Nucleus accumbens (tissue), 56 donors: ENCODE measurements at places on chromosomes 3 and 15.
A peak's percentile ranks its signal among the peaks of the same experiment; 100 is the strongest.

- DNase-seq: no peak
Measured at GRCh38 chr15:34679291-34679690, 75.5 kb downstream of the GJD2 start.

- peak; percentile 63 for DNase-seq
Measured at GRCh38 chr3:160755776-160756304, at the start of gene PPM1L. Gene PPM1L, plus strand, starts transcription at chr3:160756231.

DNA sequence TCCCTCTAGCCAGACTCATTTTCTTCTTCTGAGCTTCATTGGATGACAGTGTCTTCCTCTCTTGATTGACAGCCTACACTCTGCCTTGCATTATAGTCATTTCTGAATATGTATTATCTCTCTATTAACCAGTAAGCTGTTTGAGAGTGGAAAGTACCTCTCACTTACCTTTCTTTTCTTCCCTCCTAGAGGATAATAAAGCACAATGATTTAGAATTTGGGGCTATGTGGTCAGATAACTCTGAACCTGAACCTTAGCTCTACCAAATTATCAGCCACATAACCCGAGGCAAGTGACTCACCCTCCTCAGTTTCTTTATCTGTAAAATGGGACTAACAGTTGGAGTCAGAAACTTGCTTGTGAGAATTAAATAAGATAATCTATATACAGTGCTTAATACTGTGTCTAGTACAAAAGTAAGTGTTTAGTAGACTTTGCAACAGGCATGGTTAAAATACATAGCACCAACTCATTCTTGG is 331.8 kb upstream of the TBL1XR1 start:
- no peak for DNase-seq

DNA sequence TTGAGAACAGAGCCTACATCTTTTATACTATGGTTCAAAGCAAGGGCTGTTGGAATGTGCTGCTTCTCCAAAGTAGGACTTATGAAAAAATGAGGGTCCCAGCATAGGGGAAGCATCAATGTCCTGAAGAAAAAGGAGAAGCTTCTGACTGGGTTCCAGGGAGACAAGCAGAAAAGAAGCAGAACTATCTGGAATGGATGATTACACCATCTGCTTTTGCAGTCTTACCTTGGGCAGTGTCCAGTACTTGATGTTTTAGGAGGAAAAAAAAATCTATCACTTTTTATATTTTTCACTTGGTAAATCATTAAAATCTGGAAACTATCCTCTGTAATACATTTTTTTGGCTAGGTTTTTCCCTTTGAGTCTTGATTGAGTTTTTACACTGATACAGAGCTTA is 57.9 kb upstream of the DPH6 start:
- DNase-seq: no peak

- DNase-seq: no peak
Measured at GRCh38 chr3:106628407-106628806, 748.8 kb upstream of the CCDC54 start.

DNA sequence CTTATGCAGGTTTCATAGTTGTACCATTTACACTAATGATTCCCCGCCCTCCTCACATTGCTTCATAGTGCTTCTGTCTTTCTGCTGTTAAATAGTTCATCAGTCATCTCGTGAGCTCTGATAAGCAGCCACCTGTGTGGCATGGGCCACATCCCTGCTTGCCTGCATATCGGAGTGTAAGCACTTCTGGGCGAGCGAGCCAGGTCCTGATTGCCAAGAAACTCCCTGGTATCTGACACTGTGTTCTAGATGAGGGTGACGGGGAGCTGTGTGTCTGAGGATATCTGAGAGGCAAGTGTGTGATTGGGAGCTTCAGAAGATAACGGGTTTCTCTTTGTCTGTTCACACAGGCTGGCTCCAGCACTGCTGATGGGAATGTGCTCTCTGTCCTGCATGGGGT is 130.6 kb downstream of the LRIG1 start:
- DNase-seq: no peak

GRCh38 chr15:67548862-67549651 is 6.6 kb downstream of the MAP2K5 start:
- no peak for DNase-seq

- no peak for DNase-seq
Measured at GRCh38 chr3:78659386-78659987, 1108.3 kb downstream of the ROBO1 start.

DNA sequence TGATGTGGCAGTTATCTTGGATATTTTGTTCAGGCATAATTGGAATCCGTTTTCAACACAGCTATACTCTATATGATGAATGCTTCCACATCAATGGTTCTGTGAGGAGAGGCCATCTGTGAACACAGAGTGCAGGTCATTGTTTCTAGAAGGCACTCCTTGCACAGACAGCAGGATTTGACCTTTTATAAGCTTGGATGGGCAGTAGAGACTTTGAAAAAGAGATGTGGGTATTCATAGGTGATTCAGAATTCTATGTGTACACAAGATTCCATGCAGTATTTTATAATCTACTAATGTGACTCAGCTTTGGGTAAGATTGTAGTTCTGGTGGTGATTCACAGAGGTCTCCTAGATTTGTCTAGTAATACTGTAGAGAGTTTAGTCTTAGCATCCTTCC is 12.5 kb downstream of the ARPP21 start:
- no peak for DNase-seq

DNA sequence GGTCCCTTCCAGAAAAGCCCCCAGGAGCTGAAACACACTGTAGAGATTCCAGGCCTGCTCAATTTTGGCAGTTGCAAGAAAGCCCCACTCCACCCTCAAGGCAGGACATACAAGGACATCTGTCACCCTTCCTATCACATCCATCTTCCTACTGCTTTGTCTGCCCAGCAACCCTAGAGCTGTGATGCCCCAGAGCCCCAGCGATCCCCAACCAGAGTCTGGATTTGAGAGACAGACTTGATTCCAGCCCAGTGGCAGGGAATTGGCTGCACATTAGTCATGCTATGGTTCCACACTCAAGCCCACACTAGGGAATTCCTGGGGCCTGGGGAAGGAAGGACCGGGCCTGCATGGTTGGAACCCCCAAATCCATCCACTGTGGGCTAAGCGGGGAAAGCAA is 56.8 kb downstream of the ATP2B2 start:
- DNase-seq: no peak

- no peak for DNase-seq
Measured at GRCh38 chr15:98677345-98678059, 29.2 kb downstream of the IGF1R start.

GRCh38 chr15:76059320-76060117 is at the start of gene TMEM266:
Gene TMEM266, plus strand, starts transcription at chr15:76059985. Its CDS starts 74,279 bp downstream, at chr15:76134264.
- no peak for DNase-seq

GRCh38 chr15:60555291-60555690 is 76.3 kb upstream of the ICE2 start:
- DNase-seq: no peak

GRCh38 chr3:95586754-95587153 is 1227.6 kb upstream of the EPHA6 start:
- DNase-seq: no peak

GRCh38 chr3:118781232-118781631 is 253.4 kb downstream of the IGSF11 start:
- DNase-seq: no peak

DNA sequence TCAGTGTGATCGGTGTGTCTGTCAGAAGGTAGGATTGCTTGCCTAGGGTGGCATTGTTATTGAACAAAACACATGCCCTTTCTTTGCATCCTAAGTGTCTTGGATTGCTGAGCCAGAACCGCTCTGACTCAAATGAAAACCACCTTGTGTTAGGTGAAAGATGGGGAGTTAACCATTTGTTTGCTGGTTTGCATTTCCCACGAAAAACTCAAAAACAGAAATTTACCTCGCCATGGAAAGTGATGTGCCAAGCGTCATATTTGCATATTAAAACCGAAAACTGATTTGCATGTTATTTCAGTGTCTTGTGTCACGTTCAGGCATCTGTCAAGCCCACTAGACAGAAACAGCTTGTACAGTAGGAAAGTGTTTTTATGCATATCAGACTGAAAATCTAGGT is 474.6 kb upstream of the TPRG1 start:
- no peak for DNase-seq

DNA sequence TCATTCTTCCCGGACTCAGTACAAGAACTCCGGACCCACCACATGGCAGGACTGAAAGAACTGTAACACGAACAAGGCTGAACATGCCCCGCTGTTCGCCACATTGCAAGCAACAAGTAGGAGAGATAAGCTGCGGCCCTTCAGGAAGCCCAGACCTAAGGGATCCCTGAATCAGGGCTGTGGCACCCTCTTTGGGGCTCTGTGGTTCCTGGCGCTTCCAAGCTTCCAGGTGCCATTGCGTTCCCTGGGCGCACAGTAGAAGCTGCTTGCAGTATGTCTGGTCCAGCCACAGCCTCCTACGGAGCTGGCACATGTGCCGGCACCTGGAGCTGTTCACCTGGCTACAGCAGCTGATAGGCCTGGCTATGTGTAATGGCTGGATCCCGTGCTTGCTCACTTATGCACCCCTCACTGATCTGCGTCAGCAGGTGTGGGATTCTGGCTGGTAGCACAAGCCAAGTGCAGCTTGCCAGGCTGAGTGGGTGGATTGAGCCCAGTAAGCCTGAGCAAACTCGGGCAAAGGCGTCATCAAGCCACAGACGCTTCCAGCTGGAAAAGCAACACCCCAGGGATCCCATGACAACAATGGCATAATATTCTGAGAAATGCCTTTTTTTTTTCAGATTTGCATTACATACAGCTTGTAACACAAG is 748.6 kb upstream of the GBE1 start:
- DNase-seq: no peak

GRCh38 chr15:87744815-87745214 is 511.7 kb downstream of the NTRK3 start:
- no peak for DNase-seq

DNA sequence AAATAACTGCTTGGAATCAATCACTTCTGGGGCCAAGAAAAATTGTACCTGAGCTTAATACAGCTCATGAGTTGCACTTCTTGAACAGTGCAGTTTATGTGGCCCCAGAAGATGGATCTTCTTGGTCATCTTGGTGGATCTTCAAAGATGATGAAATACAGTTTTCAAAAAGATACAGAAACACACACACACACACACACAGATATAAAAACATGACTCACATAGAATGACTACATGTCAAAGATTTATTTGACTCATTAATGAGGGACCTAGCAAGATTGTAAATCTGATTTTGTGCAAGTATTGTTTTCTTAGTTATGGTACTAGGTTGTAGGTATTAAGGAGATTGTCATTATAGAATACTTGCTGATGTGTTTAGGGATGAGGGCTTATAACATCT is 32.6 kb downstream of the PDCD6IP start:
- no peak for DNase-seq

DNA sequence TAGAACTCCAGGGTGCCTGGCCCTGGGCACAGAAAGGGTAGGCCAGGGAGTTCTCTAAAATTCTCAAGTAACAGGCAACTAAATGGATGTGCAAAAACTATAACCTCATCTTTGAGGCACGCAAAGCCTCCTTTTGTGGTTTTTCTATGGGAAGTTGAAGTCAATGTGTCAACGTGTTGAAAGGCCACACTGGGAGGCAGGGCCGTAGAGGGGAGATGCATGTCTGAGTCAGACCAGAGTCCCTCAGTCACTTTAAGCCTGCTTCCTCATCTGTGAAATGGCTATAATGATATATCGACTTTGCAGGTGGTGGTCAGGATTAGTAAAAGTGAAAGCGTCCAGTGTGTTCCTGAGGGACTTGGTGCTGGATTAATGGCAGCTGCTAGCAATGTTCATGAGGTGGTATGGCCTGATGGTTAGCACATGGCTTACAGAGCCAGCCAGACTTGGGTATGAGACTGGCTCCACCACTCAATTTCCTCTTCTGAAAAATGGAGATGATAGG is 17.0 kb downstream of the TGM5 start:
- no peak for DNase-seq

DNA sequence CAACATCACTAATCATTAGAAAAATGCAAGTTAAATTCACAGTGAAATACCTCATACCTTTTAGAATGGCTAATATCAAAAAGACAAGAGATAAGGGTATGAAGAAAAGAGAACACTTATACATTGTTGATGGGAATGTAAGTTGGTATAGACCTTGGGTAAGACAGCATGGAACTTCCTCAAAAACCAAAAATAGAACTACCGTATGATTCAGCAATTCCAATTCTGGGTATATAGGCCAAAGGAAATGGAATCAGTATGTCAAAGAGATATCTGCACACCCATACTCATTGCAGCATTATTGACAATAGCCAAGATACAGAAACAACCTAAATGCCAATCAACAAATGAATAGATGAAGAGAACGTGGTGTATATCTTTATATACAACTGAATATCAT is 166.8 kb upstream of the LRRN1 start:
- DNase-seq: no peak

GRCh38 chr3:29693863-29694262 is 413.0 kb downstream of the RBMS3 start:
- DNase-seq: no peak

- no peak for DNase-seq
Measured at GRCh38 chr15:63111481-63111880, 10.2 kb upstream of the LACTB start.

DNA sequence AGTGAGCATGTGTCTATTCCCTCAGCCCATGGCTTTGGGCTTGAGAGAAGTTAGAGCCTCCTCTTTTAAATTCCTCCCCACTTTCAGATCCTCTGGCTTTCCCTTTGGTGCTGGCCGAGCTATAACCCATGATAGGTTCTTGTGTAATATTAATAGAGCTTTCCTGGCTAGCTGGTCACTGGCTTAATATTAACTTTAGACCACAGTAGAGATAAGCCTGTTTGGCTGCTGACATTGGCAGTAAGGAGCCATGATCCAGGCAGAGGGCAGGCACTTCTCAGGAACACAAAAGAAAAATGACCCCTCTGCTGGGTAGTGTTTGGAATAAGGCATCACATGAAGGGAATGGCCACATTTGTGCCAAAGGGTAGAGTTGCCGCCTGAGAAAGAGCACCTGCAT is 65.4 kb upstream of the UMPS start:
- no peak for DNase-seq

DNA sequence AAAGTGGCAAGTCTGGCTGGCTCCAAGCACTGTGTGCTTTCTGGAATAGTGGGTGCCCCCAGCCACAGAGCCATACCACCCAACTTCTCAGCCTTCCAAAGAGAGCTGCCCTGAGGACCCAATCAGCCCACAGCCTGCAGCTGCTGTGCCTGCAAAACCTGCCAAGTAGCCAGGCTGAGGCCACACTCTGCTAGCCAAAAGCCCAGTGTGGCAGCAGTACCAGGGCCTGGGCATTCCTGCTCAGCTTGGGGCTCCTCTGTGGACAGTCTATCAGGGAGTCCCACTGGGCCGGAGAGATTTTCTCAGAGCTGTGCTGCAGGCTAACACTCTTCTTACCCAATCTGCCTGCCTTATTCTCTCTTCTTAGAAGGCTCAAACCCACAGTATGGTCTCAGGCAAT is 136.5 kb downstream of the TPRA1 start:
- no peak for DNase-seq

- DNase-seq: no peak
Measured at GRCh38 chr15:70702584-70702983, 60.8 kb downstream of the UACA start.

GRCh38 chr3:71372911-71373637 is 210.5 kb downstream of the FOXP1 start:
- DNase-seq: no peak
